GM12878 (cell line): ENCODE measurements at places on chromosomes 2 and 18. TPM values are rescaled to one million over a fixed set of nuclear protein-coding genes. Genes with fewer than 3 reads are reported as not detected.

- no peak overlapping the region for H3K4me3 ChIP-seq
- no peaks in the 10 kb centered on the region for H3K4me1 ChIP-seq
- DNase-seq: no peak
- no peaks in the 10 kb centered on the region for H3K36me3 ChIP-seq
Observed at GRCh38 chr2:169112841-169113240, 43.5 kb downstream of the DHRS9 start.

The CD207 gene
- not detected in 2 replicates for total RNA-seq

- H3K4me1 ChIP-seq: peaks cover 5% of the 10 kb centered on the region; the same call in 1 of the 2 replicates
- peaks cover 7% of the 10 kb centered on the region for H3K36me3 ChIP-seq
- H3K27ac ChIP-seq: no peak overlapping the region
- no peak overlapping the region for H3K4me3 ChIP-seq
- DNase-seq: no peak
- no peaks in the 10 kb centered on the region for H3K27me3 ChIP-seq
Observed at GRCh38 chr2:29139152-29139551, 23.9 kb downstream of the CLIP4 start.

DNA sequence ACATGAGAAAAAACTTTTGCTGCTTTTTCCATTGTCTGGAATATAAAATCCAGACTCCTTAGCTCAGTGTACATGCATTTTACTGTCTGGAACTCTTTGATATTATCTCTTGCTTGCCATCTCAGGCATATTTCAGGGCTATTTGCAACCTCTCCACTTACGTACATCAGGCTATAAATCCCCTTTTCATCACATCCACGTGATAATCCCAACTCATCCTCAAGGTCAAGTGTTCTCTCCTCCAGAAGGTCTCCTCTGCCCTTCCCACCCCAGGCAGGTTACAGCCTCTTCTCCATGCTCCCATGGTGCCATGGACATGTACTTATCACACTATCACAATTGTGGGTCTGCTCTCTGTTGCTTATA, 202.5 kb upstream of the RBMS1 start:
- H3K36me3 ChIP-seq: no peaks in the 10 kb centered on the region
- no peaks in the 10 kb centered on the region for H3K4me1 ChIP-seq
- no peak for DNase-seq
- no peak overlapping the region for H3K27ac ChIP-seq
- no peaks in the 10 kb centered on the region for H3K27me3 ChIP-seq
- no peak overlapping the region for H3K4me3 ChIP-seq

DNA sequence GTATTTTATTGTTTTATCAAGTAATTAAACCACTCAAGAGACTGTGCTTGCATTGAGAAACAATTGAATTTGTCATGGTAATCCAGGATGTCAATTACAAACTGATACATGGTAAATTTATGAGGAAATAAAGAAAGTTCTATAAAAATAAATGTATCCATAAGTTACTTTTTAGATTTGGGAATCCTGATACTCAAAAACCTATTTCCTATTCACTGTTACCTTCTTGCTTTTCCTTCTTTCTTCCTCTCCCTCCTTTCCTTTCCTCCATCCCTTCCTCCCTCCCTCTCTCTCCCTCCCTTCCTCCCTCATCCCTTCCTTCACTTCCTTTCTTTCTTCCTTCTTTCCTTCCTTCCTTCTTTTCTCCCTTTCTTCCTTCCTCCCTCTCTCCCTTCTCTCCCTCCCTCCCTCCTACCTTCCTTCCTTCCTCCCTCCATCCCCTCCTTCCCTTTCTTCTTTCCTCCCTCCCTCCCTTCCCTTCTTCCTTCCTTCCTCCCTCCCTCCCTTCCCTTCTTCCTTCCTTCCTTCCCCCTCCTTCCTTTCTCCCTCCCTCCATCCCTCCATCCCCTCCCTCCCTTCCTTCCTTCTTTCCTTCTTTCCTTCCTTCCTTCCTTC, 1299.1 kb upstream of the ZEB2 start:
- no peaks in the 10 kb centered on the region for H3K4me1 ChIP-seq
- no peaks in the 10 kb centered on the region for H3K36me3 ChIP-seq
- no peak overlapping the region for H3K4me3 ChIP-seq
- no peaks in the 10 kb centered on the region for H3K27me3 ChIP-seq
- DNase-seq: no peak
- no peak overlapping the region for H3K27ac ChIP-seq

DNA sequence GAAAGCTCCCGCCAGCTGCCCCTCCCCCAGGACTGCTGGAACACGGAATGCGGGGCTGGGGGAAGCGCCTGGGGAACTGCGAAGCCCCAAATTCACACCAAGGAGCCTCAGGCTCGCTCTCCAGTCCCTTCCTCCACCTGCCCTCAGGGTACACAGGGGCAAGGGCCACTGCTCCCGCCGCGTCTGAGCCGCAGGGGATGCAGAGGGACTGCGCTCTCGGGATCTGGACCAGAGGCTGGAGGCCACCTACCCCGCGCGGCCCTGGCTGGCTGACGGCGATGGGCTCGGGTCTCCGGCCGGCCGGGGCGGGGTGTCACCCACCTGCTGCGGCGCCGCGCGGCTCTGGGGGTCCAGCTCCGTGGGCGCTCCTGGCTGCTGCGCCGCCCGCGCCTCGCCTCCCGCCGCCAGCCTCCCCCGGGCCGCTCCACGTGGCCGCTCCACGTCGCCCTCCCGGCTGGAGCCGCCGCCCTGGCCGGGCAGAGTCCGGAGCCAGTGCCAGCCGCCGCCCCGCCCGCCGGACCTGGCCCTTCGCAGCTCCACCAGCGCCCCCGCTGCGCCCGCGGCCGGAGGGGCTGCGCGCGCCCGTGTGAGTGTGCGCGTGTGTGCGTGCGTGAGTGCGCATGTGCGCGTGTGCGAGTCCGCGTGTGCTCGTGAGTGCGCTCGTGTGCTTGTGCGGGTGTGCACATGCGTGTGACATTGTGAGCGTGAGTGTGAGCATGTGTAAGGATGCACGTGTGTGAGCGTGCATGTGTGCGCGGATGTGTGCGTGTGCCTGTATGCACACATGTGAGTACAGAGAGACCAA, at the start of gene CGREF1:
TSS of gene CGREF1 (minus strand) at position 604 of the 805 bp plus-strand sequence. CDS start 14,762 bp downstream, outside the sequence.
- H3K36me3 ChIP-seq: no peaks in the 10 kb centered on the region
- H3K4me1 ChIP-seq: peaks cover 1% of the 10 kb centered on the region; the same call in 1 of the 2 replicates
- H3K4me3 ChIP-seq: no peak within 1 kb of the TSS
- DNase-seq: no peak

The RIT2 gene
- not detected in 2 replicates for total RNA-seq

DNA sequence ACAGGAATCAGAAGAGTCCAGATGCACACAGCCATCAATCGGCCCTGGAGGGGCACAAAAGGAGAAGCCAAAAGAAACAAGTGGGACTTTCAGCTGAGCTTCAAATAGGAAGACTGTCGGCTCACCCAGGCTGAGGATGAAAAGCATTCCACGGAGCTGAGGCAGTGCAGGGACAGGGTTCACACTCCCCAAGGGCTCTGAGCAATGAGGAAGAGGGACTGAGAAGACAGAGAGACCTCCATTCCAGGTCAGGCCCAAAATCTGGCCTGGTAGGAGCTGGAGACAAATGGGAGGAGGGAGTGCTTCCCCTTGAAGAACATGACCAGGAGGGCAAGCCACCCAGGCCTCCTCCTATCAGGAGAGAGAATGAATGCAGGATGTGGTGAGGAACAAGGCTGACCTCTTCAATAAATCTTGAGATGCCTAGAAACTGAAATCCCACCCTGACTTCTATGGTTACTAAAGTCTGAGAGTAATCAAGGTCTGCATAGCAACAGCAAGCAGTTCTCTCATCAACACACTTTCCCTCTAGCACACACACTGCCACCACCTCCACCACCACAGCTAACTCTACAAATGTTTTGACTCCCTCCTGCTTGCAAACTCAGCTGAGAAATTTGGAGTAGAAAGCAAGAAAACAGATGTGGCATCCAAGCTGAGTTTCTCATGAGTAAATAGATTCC, 434.4 kb downstream of the TNS1 start:
- H3K27me3 ChIP-seq: no peaks in the 10 kb centered on the region; the same call in 1 of the 2 replicates
- no peaks in the 10 kb centered on the region for H3K4me1 ChIP-seq
- H3K36me3 ChIP-seq: no peaks in the 10 kb centered on the region
- DNase-seq: no peak
- H3K27ac ChIP-seq: no peak overlapping the region

DNA sequence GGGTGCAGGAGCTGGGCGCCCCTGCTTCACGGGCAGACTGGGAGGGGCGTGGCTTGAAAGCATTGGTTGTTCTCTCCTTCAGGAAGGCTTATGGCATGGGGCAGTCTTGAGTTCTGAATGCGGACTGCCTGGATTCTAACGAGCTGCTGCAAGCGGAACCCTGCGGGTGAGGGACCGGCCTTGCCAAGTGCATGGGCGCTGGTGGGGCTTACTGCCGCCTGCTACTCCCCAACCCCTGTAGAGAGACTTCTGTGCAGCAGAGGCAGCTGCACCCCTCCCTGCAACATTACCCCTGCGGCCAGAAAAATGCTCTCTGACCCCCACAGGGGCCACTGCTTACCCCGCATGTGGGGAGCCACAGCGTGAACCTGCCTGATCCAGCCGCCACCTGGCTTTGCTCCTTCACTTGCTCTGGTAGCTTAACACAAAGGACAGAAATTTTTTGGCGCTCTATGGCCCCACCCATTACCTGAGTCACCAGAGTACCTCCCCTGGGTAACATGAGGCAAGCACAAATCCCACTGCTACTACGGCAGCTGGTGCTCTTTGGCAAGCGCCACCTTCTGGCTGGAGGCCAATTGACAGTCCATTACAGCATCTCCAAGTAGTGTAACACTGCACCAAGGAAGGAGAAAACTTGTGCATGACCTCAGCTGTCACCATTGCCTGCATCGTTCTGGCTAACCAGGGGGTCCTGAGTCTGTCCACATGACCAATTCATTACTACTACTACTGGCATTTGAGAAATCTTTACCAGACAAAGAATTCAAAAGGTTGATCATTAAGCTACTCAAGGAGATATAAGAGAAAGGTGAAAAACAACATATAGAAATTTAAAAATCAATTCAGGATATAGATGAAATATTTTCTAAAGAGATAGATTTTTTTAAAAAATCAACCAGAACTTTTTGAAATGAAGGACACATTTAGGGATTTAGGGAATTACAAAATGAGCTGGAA, 35.4 kb downstream of the MYL12B start:
- peak overlapping the region; percentile 71 for H3K4me3 ChIP-seq
- no peaks in the 10 kb centered on the region for H3K27me3 ChIP-seq
- H3K36me3 ChIP-seq: no peaks in the 10 kb centered on the region
- peak overlapping the region; percentile 33 for H3K27ac ChIP-seq

DNA sequence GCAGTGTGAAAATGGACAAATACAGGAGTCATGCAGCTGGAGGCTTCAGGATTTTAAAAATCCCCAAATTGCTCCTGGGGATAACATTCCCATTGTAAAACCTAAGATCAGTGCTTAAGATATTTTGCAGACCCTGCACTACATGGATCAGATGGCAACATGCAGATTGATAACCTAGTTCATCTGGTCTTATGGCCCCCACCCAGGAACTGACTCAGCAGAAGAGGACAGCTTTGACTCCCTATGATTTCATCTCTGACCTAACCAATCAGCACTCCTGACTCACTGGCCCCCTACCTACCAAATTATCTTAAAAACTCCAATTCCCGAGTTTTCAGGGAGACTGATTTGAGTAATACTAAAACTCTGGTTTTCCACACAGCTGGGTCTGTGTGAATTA, 20.0 kb downstream of the SRBD1 start:
- no peaks in the 10 kb centered on the region for H3K27me3 ChIP-seq
- H3K27ac ChIP-seq: no peak overlapping the region
- H3K4me3 ChIP-seq: no peak overlapping the region
- H3K4me1 ChIP-seq: no peaks in the 10 kb centered on the region
- no peak for DNase-seq
- H3K36me3 ChIP-seq: peaks cover 9% of the 10 kb centered on the region; the same call in 1 of the 2 replicates

DNA sequence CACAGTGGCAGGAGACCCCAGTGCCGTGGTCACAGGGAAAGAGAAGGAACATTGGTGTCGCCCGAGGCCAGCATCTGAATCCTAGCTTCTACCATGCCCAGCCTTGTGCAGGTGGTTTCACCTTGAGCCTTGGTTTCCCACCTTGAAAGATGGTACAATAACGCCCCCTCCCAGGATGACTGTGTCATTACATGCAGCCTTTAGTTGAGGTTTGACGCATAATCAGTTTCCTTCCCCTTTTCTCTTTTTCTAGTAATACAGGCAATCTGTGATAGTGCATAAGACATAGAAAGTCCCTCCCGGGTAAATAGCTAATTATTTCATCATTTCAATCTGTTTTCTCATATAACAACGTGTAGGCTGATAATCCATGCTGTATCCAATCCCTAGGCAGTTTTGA, 29.8 kb upstream of the ZNF407 start:
- no peak for DNase-seq
- H3K27ac ChIP-seq: no peak overlapping the region
- no peaks in the 10 kb centered on the region for H3K36me3 ChIP-seq
- H3K27me3 ChIP-seq: no peaks in the 10 kb centered on the region; the same call in 1 of the 2 replicates
- no peak overlapping the region for H3K4me3 ChIP-seq
- no peaks in the 10 kb centered on the region for H3K4me1 ChIP-seq

DNA sequence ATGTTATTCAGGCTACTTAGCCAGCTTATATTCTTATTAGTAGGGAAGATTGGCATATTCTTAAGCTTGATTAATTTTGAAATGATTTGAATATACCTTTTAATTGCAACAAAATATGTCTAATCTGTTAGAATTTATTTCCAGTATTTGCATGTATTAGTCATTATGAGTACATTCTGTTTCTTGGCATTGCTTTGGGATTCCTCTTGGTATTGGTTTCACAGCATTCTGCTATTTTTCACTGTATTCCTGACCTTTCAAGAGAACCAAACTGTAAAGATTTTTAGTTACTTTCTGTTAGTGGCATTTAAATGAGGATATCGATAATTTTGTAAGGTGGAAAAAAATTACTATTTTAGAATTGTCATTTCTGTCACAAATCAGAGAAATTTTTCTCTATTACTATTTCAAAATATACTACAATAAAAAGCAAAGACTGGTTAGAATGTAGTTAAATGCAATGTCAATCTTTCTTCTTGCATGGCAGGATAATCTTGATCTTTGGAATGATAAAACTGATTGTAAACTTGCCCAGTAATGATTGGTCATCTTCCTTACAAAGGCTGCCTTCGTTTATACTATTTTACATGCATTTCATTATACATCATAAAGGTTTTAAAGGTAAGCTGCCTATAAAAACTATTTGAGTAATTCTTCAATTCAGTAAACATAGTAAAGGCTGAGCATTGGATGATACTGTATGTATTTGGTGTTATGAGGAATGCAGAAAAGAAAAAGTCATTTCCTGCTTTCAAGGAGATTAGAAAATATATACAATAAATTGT, 86.1 kb downstream of the SLC4A10 start:
- H3K36me3 ChIP-seq: no peaks in the 10 kb centered on the region
- H3K27ac ChIP-seq: no peak overlapping the region
- H3K4me3 ChIP-seq: no peak overlapping the region

- no peaks in the 10 kb centered on the region for H3K36me3 ChIP-seq
- H3K27me3 ChIP-seq: no peaks in the 10 kb centered on the region
- no peak overlapping the region for H3K27ac ChIP-seq
- no peak overlapping the region for H3K4me3 ChIP-seq
Observed at GRCh38 chr2:110869472-110870446, 137.4 kb downstream of the ACOXL start.

- H3K4me3 ChIP-seq: no peak overlapping the region
- no peak for DNase-seq
- H3K4me1 ChIP-seq: no peaks in the 10 kb centered on the region
- no peaks in the 10 kb centered on the region; the same call in 1 of the 2 replicates for H3K27me3 ChIP-seq
- no peak overlapping the region for H3K27ac ChIP-seq
- H3K36me3 ChIP-seq: no peaks in the 10 kb centered on the region
Observed at GRCh38 chr2:41854227-41854626, 193.6 kb upstream of the PKDCC start.
